Activated naive CD8-positive, alpha-beta T cell treated with anti-CD3 and anti-CD28 coated beads, Interleukin-2, amount 50 U/mL, for 24 hours (primary cell): ENCODE measurements at places on chromosomes 3 and 15.

DNA sequence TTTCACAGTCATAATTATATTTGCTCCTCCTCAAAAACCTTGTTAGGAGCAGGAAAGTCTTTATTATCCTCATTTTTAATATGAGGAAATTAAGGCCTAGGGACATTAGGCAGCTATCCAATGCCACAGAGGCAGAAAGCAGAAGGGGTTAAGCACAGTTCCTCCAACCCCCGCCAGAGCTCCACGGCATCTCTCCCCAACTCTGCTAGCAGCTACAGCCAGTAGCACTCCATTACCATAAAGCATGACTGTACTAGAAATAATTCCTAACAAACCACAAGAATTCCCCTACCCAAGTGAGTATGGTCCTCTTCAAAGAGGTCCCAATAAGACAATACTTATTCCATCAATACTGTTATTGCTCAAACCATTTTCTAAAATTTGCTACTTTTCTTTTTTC is 9.8 kb downstream of the HEG1 start:
- H3K27ac ChIP-seq = no peak overlapping the region
- H3K4me3 ChIP-seq = no peak overlapping the region
- H3K27me3 ChIP-seq = no peaks in the 10 kb centered on the region
- peaks cover 14% of the 10 kb centered on the region for H3K4me1 ChIP-seq

DNA sequence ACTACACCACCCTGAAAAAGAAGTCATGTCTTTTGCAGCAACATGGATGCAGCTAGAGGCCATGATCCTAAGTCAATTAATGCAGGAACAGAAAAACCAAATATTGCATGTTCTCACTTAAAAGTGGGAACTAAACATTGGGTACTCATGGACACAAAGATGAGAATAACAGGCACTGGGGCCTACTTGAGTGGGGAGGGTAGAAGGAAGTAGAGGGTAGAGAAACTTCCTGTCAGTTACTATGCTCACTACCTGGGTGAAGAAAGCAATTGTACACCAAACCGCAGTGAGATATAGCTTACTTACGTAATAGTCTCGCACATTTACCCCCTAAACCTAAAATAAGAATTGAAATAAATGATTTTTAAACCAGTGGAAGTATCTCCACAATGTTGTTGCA is 480.5 kb upstream of the ARRDC4 start:
- H3K36me3 ChIP-seq = no peaks in the 10 kb centered on the region
- DNase-seq = no peak
- H3K27me3 ChIP-seq = no peaks in the 10 kb centered on the region
- no peak overlapping the region for H3K27ac ChIP-seq
- H3K4me3 ChIP-seq = no peak overlapping the region

- H3K27ac ChIP-seq = no peak overlapping the region
- DNase-seq = no peak
- H3K36me3 ChIP-seq = peaks cover 2% of the 10 kb centered on the region
- peaks cover 29% of the 10 kb centered on the region for H3K4me1 ChIP-seq
Measured at GRCh38 chr3:113552851-113553250, 20.5 kb downstream of the SIDT1 start.

- H3K36me3 ChIP-seq = no peaks in the 10 kb centered on the region
- H3K4me1 ChIP-seq = no peaks in the 10 kb centered on the region
- no peak overlapping the region for H3K27ac ChIP-seq
- H3K4me3 ChIP-seq = no peak overlapping the region
- H3K27me3 ChIP-seq = no peaks in the 10 kb centered on the region
- no peak for DNase-seq
Measured at GRCh38 chr15:48677821-48678220, 32.3 kb upstream of the FBN1 start.

DNA sequence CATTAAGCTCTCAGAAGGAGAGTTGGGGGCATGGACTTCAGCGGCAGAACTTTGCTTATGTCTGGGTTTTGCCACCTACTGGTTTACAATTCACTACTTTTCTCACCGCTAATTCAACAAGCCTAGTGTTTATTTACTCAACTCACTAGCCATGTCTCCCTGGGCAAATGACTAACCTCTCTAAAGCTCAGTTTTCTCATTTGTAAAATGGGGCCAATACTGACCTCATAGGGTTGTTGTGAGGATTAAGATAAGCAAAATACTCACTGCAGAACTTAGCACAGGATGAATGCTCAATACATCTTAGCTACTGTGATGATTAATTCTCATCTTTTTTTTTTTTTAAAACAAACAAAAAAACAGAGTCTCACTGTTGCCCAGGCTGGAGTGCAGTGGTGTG is 106.3 kb downstream of the CADPS start:
- DNase-seq = no peak
- H3K27ac ChIP-seq = no peak overlapping the region
- H3K27me3 ChIP-seq = peaks cover 2% of the 10 kb centered on the region
- H3K4me3 ChIP-seq = no peak overlapping the region
